ENCODE measurements at places on chromosomes 16 and 17.

- no peak for DNase-seq
Measured at GRCh38 chr16:65373097-65373496, 251.2 kb upstream of the CDH11 start.

DNA sequence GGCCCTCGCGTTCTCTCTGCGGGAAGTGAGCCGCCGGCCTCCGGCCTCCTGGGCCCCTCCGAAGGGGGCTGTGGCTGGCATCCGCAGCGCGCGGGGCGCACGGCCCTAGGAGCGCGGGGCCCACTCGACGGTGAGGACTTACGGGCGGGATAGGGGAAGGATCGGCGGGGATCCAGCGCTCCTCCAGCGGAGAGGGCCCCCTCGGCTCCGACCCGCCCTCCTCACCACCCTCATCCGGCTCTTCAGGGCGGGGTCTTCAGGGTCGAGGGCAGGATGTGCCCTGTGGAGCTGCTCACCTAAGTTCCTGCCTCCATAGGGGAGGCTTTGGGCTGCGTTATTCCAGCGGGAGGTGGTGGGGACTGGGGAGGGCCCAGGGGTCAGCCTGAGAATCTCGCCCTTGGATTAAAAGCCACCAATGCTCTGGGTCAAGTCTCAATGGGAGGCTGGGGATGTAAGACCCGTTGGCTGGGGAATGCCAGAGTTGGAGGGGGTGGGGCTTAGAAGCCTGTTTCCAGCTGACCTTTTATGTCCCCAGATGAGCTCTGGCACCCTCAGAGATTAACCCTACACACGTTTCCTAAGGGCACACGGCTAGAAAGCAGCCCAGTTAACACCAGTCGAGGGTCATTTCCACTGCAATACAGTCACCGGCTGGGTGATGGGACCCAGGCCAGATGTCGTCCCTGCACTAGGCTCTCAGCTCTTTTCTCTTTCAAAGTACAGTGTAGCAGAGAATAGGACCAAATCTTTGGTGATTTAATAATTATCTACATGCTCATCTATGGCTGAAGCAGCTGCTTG, 13.4 kb downstream of the TBX2 start:
- no peak for DNase-seq

- DNase-seq, result no peak
Measured at GRCh38 chr16:21625026-21625425, 25.6 kb downstream of the METTL9 start.

DNA sequence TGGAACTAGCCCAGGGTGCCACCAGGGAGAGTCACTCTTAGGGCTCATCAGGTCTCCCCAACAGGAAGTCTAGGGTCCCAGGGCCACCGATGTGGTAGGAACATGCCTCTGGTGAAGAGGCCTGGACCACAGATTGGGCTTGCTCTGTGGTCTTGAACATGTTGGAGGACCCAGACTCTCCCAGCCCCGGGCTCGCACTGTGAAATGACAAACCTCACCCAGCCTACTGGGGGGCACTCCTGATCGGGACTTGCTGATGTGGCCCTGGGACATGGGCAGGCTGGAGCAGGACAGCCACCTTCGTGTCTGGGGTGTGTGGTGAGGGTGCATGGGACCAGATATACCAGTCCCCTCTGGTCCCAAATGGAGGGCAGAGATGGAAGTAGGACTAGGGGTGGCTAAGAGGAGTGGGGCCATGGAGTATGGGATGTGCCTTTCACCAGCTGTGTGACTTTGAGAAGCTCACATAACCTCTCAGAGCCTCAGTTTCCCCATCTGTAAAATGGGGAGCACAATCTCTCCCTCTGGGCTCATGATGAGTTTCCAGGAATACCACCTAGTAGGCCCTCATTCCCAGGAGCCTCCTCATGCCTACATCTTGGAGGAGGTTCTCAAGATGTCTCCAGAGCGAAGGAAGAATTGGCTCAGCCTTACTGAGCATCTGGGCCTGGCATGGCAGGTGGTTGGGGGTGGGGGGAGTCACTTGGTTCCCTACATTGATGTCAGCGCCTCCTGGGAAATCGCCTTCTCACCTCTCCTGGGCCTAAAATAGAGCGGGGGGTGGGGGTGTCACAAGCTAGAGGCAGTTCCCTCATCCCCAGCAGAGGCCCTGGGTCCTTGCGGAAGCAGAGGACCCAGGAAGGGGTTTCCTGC, 1.5 kb upstream of the ADAM11 start:
- no peak for DNase-seq

- no peak for DNase-seq
Measured at GRCh38 chr16:10076037-10076436, 106.2 kb downstream of the GRIN2A start.

- DNase-seq, result no peak
Measured at GRCh38 chr17:79537061-79537460, 73.8 kb downstream of the RBFOX3 start.

GRCh38 chr16:87056551-87056950, 260.6 kb downstream of the C16orf95 start:
- no peak for DNase-seq

DNA sequence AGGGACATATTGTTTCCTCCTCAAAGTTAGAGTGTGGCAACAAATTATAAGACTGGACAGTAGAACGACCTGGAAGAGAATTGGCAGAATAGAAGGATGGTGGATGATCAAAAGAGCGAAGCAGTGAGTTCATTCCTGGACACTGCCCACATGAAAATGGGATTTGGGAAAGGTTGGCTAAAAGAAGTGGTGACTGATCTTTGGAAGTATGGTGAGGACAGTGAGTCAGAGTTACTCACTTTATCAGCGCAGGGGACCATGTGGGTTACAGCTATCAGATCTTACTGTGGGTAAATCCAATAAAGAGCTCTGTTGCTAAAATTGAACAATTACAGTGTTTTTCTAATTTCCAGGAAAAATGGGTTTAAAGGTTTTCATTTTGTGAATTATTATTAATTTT, 2.7 kb upstream of the TANC2 start:
- no peak for DNase-seq

DNA sequence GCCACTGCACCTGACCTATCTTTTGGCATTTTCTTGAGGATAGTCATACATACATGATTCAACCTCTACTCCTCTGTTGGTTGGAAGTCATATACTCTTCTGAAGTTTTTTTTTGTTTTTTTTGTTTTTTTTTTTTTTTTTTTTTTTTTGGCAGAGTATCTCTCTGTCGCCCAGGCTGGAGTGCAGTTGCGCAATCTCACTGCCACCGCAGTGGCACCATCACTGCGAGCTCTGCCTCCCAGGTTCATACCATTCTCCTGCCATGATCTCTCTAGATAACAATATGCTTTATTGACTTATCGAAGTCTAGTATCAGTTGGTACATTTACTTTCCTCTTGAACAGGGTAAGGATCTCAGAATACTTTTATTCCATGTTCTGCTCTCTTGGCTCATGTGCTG, 224.2 kb upstream of the WSCD1 start:
- no peak for DNase-seq

DNA sequence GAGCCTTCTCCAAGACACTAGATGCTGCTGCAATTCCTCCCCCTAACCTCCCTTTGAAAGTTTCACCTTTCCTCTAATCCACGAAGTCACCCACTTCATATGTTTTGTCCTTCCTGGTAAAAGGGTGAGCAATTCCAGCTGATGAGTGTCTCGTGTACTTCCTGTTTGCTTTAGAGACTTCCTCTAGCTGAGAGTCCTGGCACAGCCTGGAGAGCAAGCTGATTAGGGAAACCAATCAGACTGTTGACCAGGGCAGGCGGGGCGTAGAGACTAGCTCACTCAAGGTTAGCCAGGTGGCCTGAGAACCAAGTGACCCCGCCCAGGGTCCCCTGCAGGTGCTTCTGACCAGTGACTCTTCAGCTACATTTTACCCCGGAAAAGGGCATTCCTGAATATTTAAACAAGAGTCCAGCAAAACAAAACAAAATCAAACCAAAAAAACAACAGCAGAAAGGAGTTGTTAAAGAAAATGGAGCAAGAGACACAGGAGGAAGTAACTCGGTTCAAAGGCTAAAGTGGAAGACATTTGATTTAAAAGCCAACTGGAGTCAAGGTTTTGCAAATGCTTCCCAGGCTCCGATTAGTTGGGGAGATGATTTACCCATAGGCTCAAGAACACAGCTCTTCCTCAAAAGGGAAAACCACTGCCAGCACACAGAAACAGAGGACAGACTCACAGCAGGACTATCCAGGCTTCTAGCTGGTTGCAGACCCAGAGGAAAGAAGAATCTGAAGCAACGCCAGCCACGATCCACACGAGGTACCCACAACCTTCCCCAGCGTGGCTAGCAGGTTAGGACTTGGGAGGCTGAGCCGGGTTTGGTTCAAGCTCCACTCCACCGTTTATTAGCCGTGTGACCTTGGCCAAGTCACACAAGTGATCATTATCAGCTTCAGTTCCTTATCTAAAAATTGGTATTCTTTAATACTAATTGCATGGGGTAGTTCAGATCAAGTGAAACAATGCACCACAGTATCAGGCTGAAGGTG, 13.4 kb downstream of the HSPB9 start:
- no peak for DNase-seq

- no peak for DNase-seq
Measured at GRCh38 chr17:63232565-63233310, 213.4 kb downstream of the CYB561 start.

DNA sequence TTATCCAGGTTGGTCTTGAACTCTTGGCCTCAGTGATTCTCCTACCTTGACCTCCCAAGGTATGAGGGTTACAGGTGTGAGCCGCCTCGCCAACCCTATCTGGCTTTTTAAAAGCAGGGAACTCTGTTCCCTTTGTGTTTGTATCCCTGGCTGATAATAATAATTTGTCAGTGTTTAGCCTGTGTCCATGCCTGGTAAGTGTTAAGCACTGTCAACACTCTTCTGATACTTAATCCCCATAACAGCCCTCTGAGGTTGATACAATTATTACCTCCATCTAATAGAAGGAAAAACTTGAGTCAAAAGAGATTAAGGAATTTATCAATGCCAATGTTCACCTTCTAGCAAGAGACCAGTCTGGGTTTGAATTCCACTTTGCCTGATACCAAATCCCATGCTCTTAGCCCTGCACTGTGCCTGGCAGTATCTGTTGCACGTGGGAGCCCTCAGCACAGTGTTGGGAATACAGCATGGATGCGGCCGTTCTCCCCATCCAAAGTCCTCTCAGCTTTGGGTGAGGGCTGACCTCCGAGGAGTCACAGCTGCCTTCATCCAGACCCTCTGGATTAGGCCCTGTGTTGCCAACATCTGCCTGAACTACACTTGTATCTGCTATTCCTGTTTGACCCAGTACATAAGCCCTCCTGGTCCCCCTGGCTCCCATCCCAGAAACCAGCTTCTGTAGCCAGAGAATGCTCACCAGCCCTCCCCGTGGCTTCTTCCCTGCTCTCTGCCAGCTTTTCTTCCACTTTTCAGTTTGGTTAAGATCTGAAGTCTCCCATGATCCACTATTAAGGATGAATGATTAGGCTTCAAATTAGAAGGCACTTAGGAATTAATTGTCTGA, 335.6 kb upstream of the ASIC2 start:
- no peak for DNase-seq
